ENCODE measurements at places on chromosomes 2 and 18.
A peak's percentile ranks its signal among the peaks of the same experiment; 100 is the strongest.

DNA sequence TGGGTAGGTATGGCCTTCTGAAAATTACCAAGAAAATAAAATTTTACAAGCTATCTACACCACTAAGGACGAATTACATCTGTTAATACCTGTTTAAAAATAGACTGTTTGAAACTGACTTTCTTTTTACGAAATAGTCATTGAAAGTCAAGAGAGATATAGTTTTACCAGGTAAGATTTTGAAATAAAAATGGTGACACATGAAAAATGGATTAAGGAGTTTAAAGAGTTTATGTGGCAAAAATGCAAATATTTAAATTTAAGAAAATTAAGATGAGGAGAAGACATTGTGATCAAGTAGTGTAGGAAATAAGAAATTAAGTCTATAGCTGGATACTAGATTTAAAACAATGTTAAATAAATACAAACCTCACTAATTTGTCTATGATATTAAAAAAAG, 271.5 kb downstream of the TRIB2 start:
- no peak for DNase-seq

DNA sequence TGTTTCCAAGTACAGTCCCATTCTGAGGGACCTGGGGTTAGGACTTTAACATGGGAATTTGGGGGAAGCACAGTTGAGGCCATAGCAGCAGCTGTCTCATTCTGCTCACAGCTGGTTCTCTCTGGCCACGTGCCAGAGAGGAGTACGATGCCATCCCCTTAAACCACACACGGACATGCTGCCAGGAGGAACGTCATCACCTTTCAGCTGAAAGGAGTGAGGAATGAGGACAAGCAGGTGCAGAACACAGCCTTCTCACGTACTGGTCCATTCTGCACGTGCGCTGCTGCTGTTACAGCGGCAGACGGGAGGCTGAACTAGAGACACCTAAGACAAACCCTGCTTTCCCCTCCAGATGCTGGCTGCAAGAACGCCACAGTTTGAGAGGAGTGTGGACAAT, 33.5 kb downstream of the ODC1 start:
- DNase-seq = peak; percentile 61

GRCh38 chr2:31413862-31414550, 536 bp downstream of the XDH start:
- peak; percentile 11 for DNase-seq

DNA sequence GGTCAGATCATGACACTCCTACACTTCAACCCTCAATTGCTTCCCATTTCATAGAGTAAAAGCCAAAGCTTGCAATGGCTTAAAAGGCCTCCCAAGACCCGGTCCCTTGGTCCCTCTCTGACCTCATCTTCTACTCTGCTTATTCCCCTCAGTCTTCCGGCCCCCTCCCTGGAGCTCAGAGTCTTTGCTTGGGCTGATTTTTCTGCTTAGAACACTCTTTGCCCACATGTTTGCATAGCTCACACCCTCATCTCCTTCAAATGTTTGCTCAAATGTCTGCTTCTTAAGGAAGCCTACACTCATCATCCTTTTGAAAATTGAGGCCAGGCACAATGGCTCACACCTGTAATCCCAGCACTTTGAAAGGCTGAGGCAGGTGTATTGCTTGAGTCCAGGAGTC, 65.6 kb upstream of the CAPN13 start:
- DNase-seq = no peak

DNA sequence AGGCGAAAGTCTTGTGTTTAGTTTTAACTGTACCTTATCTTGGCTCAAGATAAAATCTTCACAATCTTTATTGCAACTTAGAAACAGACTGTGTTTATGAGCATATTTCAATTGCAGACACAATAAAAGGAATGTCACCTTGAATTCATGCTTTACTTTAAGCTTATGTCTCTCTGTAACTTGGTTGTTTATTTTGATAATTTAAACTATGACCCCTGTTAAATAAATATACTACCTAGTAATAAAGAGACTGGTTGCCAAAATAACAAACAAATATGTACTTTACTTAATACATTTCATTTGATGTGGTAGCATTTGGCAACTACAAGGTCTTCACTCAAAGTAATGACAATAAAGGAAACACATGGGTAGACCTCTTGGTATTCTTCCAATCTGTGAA, 202.6 kb downstream of the KCNJ3 start:
- no peak for DNase-seq

DNA sequence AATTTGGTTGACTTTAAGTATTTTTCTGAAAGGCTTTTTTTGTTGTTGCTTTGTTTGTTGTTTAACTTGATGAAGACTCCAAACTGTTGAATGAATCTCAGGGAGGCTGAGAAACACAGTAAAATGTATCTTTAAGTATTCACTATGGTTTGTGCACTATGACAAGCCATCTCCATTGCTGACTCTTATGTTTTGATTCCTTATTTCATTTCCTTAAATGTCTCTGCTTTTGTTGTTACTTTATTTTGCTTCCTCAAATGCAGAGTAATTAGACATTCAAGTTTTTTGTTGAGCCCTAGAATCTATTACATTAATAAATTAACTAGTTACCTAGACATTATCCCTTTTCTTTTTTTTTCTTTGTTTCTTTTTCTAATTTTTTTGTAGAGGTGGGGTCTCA, 46.3 kb upstream of the SLC39A10 start:
- no peak for DNase-seq

DNA sequence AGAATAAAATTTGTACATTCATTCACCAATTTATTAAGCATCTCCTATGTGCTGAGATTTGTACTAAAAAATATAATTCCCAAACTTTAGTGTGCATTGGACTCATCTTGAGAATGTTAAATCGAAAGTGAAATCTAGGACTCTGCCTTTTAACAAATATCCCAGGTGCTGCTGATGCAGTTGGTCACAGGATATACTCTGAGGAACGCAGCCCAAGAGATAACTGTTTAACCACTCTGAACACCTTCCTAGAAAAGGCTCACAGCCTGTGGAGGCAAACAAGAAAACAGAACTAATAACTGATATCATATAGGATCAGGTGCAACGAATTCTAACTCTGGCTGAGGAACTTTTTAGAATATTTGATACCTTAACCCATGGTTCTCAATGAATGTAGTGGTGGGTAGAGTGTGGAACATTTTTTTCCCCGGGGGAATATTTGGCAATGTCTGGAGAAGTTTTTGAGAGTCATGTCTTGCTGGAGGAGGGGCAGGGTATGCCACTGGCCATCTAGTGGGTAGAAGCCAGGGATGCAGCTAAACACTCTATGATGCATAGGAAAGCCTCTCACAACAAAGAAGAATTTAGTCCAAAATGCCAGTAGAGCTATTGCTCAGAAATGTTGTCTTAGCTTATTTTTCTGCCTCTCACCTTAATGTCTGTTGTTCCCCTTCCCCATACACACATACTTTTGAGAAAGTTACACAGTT, 96.5 kb downstream of the EHBP1 start:
- no peak for DNase-seq

DNA sequence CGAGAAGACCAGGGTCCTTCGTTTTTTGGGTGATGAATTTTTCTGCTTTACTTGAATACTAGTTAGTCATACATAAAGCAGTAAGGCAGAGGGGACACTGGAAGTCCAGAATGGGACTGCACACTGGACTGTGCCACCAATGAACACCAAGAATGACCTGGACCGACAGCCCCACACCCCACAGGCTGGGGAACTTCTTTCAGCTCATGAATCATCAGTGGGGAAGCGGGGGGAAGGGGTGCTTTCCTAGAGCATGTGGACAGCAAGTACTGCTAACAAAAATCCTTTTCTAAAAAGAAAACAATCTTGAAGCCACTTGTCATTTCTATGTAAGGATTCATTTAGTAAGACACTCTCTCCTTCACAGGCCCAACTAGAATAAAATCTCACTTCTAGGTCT, 86.0 kb downstream of the DTNB start:
- DNase-seq = no peak

- no peak for DNase-seq
Observed at GRCh38 chr2:75545387-75545786, 15.4 kb downstream of the EVA1A start.

- DNase-seq = peak; percentile 63
Observed at GRCh38 chr2:25309402-25309801, 32.3 kb downstream of the DNMT3A start.

GRCh38 chr18:26414901-26415440, 133.4 kb downstream of the KCTD1 start:
- DNase-seq = no peak

DNA sequence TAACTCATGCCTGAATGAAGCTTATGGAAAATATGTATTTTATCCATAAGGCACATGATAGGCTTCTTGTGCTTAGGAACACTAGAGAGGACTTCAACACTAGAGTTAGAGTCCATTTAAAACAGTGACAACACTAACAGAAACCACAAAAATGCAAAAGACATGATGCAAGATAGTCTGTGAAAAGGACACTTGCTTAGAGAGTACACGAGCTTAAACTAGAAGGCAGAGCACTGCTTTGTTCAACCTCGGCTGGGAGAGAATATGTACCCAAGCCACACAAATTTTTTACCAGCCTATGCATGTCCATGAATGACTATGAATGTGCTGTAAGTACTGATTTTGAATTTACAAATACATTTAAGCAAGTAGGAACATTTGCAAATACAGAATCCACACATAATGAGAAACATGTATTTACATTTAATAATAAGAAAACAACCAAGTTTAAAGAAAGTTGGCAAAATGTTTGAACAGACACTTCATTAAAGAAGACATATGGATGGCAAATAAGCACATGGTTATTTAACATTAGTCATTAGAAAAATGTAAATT, 130.6 kb downstream of the SPOPL start:
- DNase-seq = no peak

DNA sequence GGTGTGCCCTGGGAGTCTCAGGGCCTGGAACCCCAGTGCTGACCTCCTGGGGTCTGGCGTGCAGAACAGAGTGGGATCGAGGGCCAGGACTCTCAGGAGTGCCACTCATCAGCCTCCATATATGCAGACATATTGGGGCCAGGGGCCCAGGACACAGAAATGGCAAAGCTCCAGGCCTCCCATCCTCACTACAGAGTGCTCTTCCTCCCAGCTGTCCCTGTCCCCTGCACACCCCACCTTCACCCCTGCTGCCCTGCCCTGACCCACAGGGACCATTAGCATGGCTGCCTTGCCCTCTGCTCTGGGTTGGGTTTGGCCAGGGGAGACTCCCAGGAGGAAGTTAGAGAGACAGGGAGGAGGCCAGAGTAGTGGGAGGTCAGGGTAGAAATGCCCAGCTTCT, 2.8 kb downstream of the TEX51 start:
- no peak for DNase-seq

DNA sequence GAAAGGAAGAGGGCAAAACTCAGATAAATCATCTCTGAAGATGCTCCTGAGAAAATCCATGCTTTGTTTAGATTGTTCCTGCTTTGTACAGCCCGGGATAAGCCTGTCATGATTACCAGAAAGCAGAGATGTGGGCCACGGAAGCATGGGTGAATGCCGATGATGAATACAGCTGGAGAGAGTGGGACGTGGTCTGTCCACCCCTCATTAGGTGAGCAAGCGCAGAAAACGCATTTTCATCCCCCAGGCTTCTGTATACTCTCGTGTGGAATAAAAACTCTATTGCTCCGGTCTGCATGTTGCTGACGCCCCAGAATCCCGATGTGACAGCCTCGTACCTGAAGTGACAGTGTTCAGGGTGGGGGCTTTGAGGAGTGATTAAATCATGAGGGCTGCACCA, 52.0 kb upstream of the SALL3 start:
- no peak for DNase-seq

GRCh38 chr2:173002751-173003541, 72.7 kb upstream of the MAP3K20 start:
- DNase-seq = no peak

- no peak for DNase-seq
Observed at GRCh38 chr2:121790276-121790956, 35.0 kb downstream of the TSN start.

GRCh38 chr2:52639692-52640091, 1127.9 kb upstream of the CHAC2 start:
- no peak for DNase-seq

- DNase-seq = no peak
Observed at GRCh38 chr2:129565551-129566109, 413.8 kb upstream of the RAB6C start.

DNA sequence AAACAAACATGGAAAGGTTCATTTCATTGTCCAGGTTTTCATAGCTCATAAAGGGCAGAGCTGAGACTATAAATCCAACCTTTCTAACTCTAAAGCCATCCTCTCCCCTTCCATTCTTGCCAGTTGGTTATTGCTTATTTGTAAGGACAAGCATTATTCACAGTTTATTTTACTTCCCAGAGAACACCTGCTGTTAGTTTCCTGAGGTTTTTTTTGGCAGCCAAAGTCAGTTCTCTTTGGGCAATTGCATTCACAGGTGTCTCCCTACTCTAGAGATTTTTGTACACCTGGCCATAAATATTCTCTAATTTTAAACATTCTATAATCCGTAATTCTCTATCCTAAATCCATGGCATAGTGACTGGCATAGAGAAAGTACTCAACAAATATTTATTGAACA, 87.3 kb upstream of the SPHKAP start:
- DNase-seq = peak; percentile 69

- no peak for DNase-seq
Observed at GRCh38 chr2:112110966-112111365, 27.2 kb upstream of the FBLN7 start.

- no peak for DNase-seq
Observed at GRCh38 chr18:12821408-12821807, 62.6 kb downstream of the PTPN2 start.

- no peak for DNase-seq
Observed at GRCh38 chr2:65165558-65165957, 35.7 kb upstream of the RAB1A start.

DNA sequence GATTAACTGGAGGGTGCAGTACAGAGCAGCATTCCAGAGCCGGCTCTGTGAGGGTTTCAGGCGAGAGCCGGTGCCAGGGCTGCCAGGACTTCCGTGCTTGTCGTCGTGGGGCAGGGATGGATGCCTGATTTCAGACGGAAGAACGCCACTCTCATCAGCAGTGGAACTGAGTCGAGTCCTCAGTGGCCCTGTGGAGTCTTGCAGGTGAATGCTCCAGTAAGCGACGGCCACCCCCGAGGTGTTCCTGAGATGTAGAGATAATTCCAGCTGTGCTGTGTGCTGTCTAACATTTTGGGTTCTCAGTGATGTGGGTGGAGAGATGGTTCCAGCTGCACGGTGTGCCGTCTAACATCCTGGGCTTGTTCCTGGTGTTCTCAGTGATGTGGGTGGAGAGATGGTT, 103.1 kb upstream of the ALKAL2 start:
- DNase-seq = no peak

GRCh38 chr2:23597687-23598086, 212.7 kb downstream of the KLHL29 start:
- no peak for DNase-seq

- DNase-seq = no peak
Observed at GRCh38 chr2:195047955-195048354, 609.1 kb upstream of the SLC39A10 start.

GRCh38 chr2:240896871-240897692, 1.1 kb upstream of the MAB21L4 start:
- no peak for DNase-seq
